ENCODE measurements at places on chromosomes 4 and X. TPM values are rescaled to one million over a fixed set of nuclear protein-coding genes. Genes with fewer than 3 reads are reported as not detected.

- DNase-seq: no peak
Observed at GRCh38 chr4:31964685-31965084, 1244.5 kb downstream of the PCDH7 start.

DNA sequence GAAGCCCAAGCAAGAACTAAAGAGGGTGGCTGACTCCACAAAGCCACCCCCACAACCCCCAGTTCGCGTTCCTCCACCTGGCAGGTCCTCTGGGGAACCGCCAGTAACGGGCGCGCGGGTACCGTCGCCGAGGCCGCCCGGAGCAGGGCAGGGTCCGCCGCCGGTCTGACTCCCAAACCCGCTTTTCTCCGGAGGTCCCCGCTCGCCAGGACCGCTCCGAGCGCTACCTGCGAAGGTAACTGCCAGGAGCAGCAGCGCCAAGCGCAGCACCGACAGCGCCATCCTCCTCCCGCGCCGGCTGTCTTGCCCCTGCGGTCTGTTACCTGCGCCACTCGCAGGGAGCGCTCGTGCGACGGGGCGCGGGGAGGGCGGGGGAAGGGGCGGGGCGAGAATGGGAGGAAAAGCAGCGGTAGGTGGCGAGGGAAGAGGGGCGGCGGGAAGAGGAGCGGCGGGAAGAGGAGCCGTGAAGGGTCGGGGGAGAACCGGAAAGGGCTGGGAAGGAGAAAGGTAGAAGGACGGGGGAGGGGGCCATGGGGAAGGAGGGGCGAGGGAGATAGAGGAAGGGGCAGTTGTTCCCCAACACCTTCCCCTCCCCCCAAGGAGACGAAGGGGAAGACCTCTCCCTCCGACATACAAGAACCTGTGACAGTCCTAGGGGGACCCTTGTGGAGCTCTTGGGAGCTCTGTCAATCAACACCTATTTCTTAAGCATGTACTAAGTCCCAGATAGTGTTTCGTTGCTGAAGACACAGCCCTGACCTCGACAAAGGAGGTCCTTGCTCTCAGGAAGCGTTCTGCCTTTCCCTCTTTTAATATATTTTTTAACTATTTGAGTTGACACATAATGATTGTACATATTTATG lies at the start of gene SPINK2:
SPINK2 (minus strand) TSS at position 321 of the 863 bp plus-strand sequence; CDS start at position 282, 39 bp downstream.
- peak; percentile 86 for DNase-seq

GRCh38 chr4:52822583-52822971 lies 39.5 kb upstream of the RASL11B start:
- no peak for DNase-seq

DNA sequence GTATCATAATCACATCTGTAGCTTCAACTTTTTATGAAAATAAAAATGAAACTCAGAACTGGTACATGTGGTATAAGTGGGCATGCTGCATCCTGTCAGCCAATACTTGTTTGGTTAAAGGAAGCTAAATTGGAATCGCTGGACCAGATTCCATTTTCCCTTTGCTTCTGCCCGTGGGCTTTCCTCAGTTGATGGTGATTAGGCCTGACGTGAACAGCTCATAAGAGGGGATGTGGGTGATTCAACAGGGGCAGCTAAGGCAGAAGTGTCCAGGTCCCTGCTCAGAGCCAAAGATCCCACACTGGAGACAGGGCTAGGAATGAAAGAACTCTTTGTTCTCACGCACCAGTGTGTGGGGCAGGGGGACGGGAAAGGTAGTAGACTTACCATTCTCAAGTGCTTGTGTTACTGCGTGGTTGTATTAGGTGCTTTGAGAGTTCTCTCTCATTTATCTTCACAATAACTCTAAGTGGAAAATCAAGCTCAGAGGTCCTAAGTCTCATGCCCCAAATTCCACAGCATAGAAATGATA lies 63.2 kb upstream of the GUCY1A1 start:
- DNase-seq: no peak

The GAGE12E gene
- not detected for total RNA-seq

The SUV39H1 gene
- total RNA-seq: 32.2 TPM

The ZNF718 gene
- total RNA-seq: 7.6 TPM

DNA sequence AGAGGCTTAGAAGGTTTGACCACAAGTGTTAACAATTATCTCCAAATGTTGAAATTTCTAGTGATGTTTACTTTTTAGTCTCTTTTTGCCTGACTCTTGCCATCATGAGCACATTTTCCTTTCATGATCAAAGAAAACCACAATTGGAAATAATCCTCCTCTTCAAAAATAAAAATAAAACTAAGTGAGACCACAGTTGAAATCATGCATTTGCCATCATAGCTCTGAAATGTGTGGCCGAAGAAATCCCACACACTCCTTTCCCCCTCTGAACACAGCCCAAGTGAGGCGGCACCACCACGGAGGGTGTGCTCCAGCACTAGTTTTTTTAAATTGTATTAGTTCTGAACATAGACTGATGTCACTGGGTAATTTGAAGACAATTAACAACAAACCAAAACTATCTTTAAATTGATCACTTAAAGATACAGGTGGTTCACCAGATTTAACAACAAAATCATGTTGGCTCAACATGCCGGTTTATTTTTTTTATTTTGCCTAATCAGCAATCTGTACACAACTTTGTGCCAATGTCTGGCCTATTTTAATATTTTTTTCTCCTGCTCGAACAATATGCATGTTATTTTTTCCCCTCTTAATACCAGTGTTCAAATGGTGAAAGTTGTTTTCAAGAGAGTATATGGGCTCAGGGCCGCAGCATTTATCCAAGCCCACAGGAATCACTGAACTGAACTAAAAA lies 17.6 kb downstream of the APBB2 start:
- no peak for DNase-seq

DNA sequence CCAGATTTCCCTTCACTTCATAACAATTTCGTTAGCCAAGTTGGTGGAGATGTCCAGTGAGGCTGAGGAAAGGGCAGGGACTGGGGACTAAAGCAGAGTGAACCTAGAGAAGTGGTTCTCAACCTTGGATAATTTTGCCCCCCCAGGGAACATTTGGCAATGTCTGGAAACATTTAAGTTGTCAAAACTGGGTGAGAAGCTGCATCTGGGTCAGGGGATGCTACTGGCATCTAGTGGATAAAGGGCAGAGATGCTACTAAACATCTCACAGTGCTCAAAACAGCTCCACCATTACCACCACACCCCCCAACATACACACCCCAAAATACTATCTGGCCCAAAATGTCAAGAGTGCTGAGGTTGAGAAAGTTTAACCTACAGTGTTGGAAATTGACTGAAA lies 32.0 kb upstream of the FGF16 start:
- no peak for DNase-seq

DNA sequence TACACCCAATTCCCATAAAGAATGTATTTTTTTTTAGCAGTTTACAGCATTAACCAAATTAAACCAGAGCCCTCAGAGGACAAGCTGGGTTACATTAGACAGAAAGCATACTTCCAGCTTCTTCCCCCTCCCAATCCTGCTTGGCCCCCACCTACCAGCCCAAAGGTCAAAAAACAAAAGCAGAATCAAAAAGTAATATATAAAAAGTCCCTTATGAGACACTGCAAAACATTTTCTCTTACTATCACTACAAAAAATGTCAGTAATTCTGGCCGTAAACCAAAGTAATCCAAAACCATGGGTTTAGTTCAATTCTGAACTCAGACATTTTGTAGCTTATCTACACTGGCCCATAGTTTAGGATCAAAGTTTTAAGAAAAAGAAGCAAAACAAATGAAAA lies 38.0 kb downstream of the APBB2 start:
- no peak for DNase-seq

The MND1 gene
- 18.8 TPM for total RNA-seq

GRCh38 chrX:150416469-150416868 lies 53.4 kb downstream of the MAMLD1 start:
- no peak for DNase-seq

- no peak for DNase-seq
Observed at GRCh38 chr4:154604696-154605200, 7.7 kb downstream of the FGG start.

GRCh38 chr4:3302786-3303564 lies 10.2 kb downstream of the RGS12 start:
- peak; percentile 69 for DNase-seq

The TCEAL5 gene
- not detected for total RNA-seq

- no peak for DNase-seq
Observed at GRCh38 chrX:40878766-40879165, 143.4 kb upstream of the MED14 start.

The AFAP1 gene
- total RNA-seq: 40.8 TPM

- DNase-seq: no peak
Observed at GRCh38 chrX:115408771-115409400, 119.4 kb downstream of the LUZP4 start.

DNA sequence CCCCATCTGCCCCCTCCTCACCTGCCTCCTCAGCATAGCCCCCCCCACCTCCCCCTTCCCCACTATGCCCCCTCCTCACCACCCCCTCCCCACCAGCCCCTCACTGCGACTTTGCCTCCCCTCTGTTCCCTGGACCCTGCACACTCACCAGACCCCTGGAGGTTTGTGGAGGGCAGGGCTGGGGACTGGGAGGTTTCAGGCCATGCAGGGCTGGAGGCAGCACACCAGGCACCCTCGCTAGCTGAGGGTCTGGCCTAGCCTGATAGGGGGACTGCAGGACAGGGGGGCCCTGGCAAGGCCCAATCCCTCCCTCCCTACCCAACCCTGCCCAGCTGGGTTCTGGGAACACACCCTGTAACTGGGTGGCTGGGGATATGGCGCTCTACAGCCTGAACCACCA lies 28.0 kb downstream of the TACC3 start:
- DNase-seq: no peak

DNA sequence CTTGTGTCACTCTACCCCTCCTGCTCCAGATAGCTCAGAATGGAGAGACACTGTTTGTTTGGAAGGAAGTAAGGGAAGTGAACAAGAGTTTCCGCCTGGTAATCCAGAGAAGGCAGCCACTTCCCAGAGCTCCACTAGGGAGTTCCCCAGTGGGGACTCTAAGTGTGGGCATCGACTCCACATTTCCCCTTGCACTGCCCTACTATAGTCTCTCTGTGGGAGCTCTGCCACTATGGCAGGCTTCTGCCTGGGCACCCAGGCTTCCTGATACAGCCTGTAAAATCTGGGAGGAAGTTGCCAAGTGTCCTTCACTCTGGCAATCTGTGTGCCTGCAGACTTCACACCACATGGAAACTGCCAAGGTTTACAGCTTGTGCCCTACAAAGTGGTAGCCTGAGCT lies 245.8 kb upstream of the DMD start:
- no peak for DNase-seq

DNA sequence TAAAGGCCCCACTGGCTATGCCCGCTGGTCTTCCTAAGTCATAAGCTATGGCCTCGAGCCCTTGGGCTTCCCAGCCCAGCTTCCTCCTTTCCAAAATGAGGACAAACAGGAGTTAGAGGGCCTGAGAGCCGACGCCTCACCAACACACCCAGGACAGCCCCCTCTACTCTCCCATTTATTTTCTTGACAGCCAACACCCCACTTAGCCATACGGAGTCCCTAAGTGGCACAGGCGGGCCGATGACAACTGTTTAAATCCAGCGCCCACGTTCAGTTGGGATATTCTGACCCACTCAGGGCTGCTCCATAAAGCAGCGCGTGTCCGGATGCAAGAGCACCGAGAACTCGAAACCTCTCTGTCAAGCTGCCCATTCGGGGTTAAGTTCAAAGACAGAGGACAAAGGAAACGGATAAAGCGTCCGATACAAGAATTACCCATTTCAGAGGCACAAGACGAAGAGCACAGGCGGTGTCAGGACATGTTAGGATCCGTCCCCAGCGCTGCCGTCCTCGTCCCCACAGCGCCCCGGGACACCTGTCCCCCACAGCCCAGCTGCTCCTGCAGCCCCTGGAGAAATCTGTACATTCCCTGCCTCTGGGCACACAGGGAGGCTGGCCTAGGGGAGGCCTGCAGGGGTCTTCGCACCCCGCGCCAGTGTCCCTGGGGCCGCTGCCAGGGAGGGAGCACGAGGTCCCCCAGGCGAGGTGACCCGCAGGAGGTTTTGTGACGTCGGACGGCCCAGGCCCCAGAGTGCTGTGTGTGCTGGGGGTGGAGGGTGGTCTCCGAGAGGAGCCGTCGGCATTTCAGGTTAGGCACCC lies 1.2 kb downstream of the PRKX start:
- peak; percentile 70 for DNase-seq

DNA sequence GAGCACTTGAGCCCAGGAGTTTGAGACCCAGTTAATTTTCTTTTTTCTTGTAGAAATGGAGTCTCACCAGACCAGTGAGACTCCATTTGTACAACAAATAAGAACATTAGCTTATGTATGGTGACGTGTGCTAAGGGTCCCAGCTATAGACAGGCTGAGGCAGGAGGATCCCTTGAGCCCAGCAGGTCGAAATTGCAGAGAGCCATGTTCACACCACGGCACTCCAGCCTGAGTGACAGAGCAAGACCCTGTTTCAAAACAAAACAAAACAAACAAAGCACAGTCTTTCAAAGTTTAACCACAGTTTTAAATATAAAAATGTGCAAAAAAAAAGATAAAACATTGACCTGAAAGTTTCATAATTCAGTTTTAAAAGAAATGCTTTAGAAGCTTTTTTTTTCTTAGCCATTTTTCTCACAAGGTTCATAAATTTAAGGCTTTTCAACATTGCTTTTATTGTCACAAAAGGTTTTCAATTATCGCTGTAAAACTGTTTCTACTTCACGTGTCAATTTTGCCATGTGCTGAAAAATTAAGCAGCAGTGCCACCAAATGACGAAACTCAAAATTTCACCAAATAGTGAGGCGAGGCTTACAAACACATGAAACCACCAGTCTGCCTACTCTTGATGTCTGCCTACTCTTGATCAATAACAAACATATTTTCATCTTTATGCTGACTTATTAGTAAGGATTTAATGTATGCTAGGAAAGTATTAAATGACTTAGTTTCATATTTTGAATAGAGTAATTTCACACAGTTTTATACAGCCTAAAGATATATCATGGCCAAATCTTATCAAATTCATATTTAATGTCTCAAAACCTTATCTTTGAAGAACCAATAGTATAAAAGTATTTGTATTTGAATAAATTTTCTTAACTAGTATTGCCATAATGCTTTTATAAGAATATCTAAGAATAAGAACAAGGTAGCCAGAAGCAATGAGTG lies 126.3 kb downstream of the NEK1 start:
- peak; percentile 84 for DNase-seq

DNA sequence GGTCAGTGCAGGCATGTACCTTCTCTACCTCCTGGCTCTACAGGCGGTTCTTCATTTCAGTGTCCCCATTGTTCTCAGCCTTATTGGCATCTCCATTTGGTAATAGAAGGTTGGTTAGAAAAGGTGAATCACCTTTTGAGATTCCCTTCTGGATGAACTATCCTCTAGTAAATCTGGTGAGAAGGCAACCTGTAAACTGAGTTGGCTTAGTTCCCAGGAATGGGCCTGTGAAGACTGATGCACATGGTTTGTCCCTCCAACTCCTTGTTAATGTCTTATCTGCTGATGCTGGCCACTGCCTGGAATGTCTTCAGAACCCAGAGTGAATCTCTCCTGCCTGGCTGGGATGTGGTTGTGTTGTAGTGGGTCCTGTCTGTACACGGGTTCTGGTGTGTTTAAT lies 143.4 kb upstream of the WDR1 start:
- DNase-seq: no peak

The KLF8 gene
- total RNA-seq: 5.2 TPM

DNA sequence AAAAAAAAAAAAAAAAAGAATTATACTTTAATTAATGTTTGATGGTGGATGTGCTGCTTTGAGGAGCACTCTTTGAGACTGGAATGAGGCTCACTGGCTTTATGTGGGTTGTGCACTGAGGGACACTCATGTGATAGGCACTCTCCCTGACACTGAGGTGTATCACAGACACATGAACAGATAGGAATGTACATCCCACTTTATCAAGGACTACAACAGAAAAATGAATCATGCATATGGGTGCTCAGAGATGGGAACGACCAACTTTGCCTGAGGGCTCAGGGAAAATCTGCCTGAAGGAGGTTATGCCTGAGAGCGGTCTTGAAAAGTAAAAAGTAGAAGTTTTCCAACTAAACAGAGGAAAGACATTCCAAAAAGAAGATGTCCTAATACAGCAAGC lies 97.7 kb upstream of the RBPJ start:
- no peak for DNase-seq
